ENCODE measurements at places on chromosomes 3 and 15.

DNA sequence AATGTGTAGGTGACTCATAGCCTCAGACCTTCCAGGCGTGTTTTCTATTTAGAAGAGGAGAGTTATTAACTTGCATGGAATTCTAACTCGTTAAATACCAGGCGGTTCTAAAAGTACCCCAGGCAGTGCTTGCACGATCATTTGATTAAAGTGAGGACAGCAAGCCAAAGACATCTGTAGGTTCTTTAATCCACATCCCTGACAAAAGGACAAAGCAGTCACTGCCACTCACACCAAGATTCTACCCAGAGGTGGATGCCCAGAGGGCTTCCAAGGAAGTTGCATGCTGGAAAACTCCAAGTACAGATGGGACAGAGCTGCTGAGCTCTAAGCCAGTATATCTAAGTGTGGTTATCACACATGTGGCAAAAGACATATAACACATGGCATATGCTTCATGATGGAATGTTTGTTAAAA, 372.1 kb downstream of the ROBO2 start:
- DNase-seq = no peak

DNA sequence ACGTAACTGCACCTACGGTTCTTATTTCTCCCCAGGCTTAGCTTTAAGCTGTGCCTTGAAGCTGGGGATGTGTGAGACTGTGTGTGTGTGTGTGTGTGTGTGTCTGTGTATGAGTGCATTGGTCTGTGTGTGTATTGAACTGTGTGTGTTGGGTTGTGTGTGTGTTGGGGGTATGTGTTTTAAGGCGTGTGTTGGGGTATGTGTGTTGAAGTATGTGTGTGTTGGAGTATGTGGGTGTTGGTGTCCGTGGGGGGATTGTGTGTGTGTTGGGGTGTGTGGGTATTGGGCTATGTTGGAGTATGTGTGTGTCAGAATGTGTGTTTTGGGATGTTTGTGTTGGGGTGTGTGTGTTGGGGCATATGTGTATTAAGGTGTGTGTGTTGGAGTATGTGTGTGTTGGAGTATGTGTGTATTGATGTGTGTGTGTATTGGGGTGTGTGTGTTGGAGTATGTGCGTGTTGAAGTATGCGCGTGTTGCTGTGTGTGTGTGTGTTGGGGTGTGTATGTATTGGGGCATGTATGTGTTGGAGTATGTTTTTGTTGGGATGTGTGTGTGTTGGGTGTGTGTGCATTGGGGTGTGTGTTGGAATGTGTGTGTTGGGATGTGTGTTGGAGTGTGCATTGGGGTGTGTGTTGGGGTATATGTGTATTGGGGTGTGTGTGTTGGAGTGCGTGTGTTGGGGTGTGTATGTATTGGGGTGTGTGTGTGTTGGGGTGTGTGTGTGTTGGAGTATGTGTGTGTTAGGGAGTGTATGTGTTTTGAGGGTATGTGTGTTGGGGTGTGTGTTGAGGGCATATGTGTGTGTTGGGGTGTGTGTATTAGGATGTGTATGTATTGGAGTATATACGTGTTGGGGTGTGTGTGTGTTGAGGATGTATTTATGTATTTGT, 76.4 kb downstream of the LSM3 start:
- no peak for DNase-seq

DNA sequence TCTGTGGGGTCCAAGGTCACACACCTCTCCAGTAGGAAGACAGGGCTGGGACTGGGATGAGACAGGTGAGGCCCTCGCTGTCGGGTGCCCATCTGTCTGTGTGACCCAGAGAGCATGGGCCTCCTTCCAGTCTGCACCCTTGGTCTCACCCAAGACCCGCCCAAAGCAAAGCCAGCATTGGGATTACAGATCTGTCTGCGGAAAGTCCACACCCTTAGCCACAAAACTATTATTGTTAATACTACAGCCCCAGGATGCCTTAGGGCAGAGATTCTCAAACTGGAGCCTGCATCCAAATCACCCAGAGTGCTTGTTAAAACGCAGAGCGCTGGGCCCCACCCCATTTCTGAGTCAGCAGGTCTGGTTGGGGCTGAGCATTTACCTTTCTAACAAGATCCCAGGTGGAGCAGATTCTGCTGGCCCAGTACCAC, 58.5 kb upstream of the ZNF148 start:
- no peak for DNase-seq

DNA sequence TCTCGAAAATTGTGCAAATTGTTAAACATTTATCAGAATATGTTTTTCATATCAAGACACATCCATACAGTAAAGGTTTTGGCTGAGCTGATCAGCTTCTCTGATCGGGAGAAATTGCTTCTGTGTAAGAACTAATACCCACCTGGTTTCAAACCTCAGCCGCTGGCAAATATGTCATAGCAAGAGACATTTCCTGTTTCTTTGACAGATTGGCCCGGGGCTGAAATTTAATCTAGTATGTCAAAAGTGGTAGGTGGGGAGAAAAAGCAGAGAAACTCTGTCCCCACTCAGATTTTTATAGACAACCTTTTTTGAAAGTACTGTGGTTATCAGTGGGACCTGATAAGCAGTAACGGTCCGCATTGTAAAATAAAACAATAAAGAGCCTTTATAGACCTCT, 88.8 kb upstream of the SLC24A5 start:
- DNase-seq = no peak

- no peak for DNase-seq
These were observed 46.7 kb upstream of the PROK2 start for GRCh38 chr3:71831599-71831998.

- DNase-seq = no peak
These were observed 275.9 kb upstream of the ARHGEF26 start for GRCh38 chr3:153845311-153845710.

GRCh38 chr3:85821130-85821756, 862.5 kb downstream of the CADM2 start:
- DNase-seq = no peak

All from stimulated activated CD4-positive, alpha-beta T cell treated with anti-CD3 and anti-CD28 coated beads, Interleukin-1b, Interleukin-23, amount 100 ng/mL, for 1 hour (primary cell).